ENCODE measurements at places on chromosomes 13 and 19.

- no peak for DNase-seq
These were observed 53.0 kb upstream of the ATP12A start for GRCh38 chr13:24627090-24627714.

DNA sequence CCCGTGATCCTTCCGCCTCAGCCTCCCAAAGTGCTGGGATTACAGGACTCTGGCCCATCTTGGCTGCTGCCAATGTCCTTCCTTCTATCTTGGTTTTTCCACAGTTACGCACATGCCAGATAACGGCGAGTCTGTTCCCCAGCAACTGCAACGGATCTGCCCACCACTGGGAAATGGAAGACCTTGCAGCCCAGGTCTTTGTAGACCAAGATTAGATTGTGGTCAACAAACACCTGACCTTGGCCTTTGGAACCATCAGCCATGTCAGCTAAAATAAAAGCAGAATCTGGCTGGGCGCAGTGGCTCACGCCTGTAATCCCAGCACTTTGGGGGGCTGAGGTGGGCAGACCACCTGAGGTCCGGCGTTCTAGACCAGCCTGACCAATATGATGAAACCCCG lies 10.4 kb upstream of the LDLR start:
- no peak for DNase-seq

DNA sequence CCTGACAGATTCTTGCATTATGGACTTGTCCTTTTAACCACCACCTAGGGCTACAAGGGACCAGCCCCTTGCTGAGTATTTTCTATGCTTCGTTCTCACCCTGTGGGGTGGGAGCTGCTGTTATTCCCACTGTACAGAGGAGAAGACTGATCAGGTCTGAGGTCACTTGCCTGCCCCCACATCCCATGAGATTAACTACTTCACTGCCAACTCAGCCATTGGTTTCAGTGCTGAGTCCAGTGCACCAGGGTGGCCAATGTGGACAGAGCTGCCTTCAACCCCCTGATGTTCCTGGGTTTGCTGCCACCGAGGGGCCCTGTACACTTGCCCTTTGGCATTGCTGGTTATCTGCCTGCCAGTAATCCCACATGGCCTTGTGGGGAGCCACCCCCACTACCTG lies 6.9 kb downstream of the PRKACA start:
- no peak for DNase-seq

- no peak for DNase-seq
These were observed 609.1 kb downstream of the LMO7 start for GRCh38 chr13:76245211-76245610.

DNA sequence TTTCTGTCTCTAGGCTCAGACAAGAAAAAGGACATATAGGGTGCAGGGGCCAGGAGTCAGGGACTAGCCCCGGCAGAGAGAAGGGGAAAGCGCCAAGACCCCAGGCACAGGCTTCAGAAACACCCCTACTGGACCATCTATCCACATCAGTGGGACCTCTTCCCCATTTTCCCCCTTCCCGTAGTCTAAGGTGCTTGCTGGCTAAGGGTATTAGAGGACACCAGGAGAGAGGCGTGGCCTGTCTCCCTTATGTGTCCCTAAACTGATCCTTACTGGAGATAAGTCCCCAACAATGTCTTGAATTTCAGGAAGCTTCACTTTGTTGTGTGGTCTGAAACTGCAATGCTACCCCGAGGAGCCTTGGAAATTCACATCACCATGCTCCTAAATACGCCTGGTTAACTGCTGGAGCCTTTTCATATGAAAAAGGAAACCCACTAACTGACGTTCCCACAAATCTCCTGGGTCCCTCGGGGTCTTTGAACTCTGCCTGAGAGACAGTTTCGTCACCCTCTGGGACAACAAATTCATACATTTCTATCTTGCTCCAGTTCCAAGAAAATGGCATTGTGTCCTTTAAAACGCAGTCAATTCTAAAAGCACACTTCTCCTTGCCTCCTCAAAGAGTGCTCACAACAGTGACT lies 197.7 kb downstream of the COL4A1 start:
- DNase-seq = no peak

GRCh38 chr19:9354651-9355050 lies 8.2 kb upstream of the ZNF177 start:
- no peak for DNase-seq
